Mesothelial cell of epicardium (in vitro differentiated cells): ENCODE measurements at places on chromosomes 5 and 9. TPM values are rescaled to one million over a fixed set of nuclear protein-coding genes. Genes with fewer than 3 reads are reported as not detected.

Gene CARD9
- total RNA-seq, result 3.6 to 4.9 TPM (median 4.0 TPM) in 3 replicates

Gene MSMP
- total RNA-seq, result not detected in 3 replicates

Gene FKTN
- 26.8 to 29.6 TPM (median 29.2 TPM) in 3 replicates for total RNA-seq

Gene ANKRD55
- 0.18 TPM in 1 of 3 replicates, not detected in the others for total RNA-seq

Gene PCDHGA8
- 2.6 to 2.9 TPM (median 2.7 TPM) in 3 replicates for total RNA-seq

Gene NKD2
- 52.8 to 65.1 TPM (median 63.4 TPM) in 3 replicates for total RNA-seq

Gene FGD3
- total RNA-seq, result 36.3 to 41.9 TPM (median 39.5 TPM) in 3 replicates

Gene EQTN
- total RNA-seq, result 0.71 to 1.4 TPM (median 1.2 TPM) in 3 replicates

Gene TMEM215
- 0.07 TPM in 1 of 3 replicates, not detected in the others for total RNA-seq

Gene MLANA
- total RNA-seq, result not detected in 3 replicates

Gene PWWP2A
- 29.5 to 32.5 TPM (median 30.9 TPM) in 3 replicates for total RNA-seq

Gene PCDHGB6
- 74.0 to 76.3 TPM (median 75.7 TPM) in 3 replicates for total RNA-seq

Gene MARCOL
- 0.18 TPM in 1 of 3 replicates, not detected in the others for total RNA-seq

Gene ZNF484
- 12.2 to 14.2 TPM (median 13.5 TPM) in 3 replicates for total RNA-seq

Gene TTC23L
- total RNA-seq, result 2.4 to 2.7 TPM (median 2.6 TPM) in 3 replicates

Gene NR6A1
- 5.2 to 6.2 TPM (median 5.9 TPM) in 3 replicates for total RNA-seq

Gene NAA35
- 35.0 to 38.4 TPM (median 36.5 TPM) in 3 replicates for total RNA-seq

Gene AGXT2
- not detected in 3 replicates for total RNA-seq

Gene PLPP7
- 0.60 to 1.1 TPM (median 0.79 TPM) in 3 replicates for total RNA-seq

Gene DNM1
- total RNA-seq, result 86.8 to 98.6 TPM (median 89.2 TPM) in 3 replicates

Gene CCNI2
- total RNA-seq, result 1.5 to 2.5 TPM (median 1.8 TPM) in 3 replicates

Gene ECM2
- 0.16 to 0.20 TPM in 2 of 3 replicates, not detected in the other for total RNA-seq

Gene PCDHA9
- total RNA-seq, result 3.1 to 4.0 TPM (median 3.4 TPM) in 3 replicates

Gene HTR4
- 0.27 to 0.41 TPM (median 0.33 TPM) in 3 replicates for total RNA-seq

Gene NCBP1
- total RNA-seq, result 35.1 to 38.9 TPM (median 38.4 TPM) in 3 replicates

Gene CEP120
- 23.0 to 27.9 TPM (median 23.4 TPM) in 3 replicates for total RNA-seq

Gene ELAVL2
- total RNA-seq, result 1.1 to 1.4 TPM (median 1.4 TPM) in 3 replicates

Gene ORM2
- not detected in 3 replicates for total RNA-seq

Gene PGGT1B
- 40.3 to 41.6 TPM (median 40.9 TPM) in 3 replicates for total RNA-seq

Gene RNF183
- 0.16 to 0.53 TPM (median 0.29 TPM) in 3 replicates for total RNA-seq

Gene SV2C
- 0.02 to 0.18 TPM (median 0.05 TPM) in 3 replicates for total RNA-seq

Gene FOXD4L4
- 0.31 to 0.38 TPM in 2 of 3 replicates, not detected in the other for total RNA-seq

Gene GBGT1
- 29.1 to 32.8 TPM (median 31.8 TPM) in 3 replicates for total RNA-seq

Gene MSANTD3
- total RNA-seq, result 34.7 to 36.6 TPM (median 35.4 TPM) in 3 replicates

Gene FGF10
- 0.22 to 0.31 TPM in 2 of 3 replicates, not detected in the other for total RNA-seq

Gene CTNND2
- total RNA-seq, result 6.0 to 7.9 TPM (median 7.8 TPM) in 3 replicates

Gene NPR3
- total RNA-seq, result 3.3 to 4.1 TPM (median 3.8 TPM) in 3 replicates

Gene CCNB1
- 55.3 to 62.7 TPM (median 60.5 TPM) in 3 replicates for total RNA-seq

Gene TLE1
- 88.7 to 97.9 TPM (median 90.7 TPM) in 3 replicates for total RNA-seq

Gene ACER2
- 2.9 to 3.1 TPM (median 3.1 TPM) in 3 replicates for total RNA-seq

Gene ADGRD2
- total RNA-seq, result 0.62 to 0.78 TPM (median 0.63 TPM) in 3 replicates

Gene FOXD4
- 0.35 to 0.67 TPM (median 0.38 TPM) in 3 replicates for total RNA-seq

Gene GFI1B
- not detected in 3 replicates for total RNA-seq
